Tibial nerve (tissue), 4 donors: ENCODE measurements at places on chromosomes 7 and 10. TPM values are rescaled to one million over a fixed set of nuclear protein-coding genes. Genes with fewer than 3 reads are reported as not detected.

WIPF3 gene
- 2.4 TPM for total RNA-seq

OR2A12 gene
- total RNA-seq, result not detected

ANKRD1 gene
- not detected for total RNA-seq

CNTNAP2 gene
- total RNA-seq, result not detected

CTTNBP2 gene
- 18.6 TPM for total RNA-seq

PRPF18 gene
- total RNA-seq, result 32.7 TPM

CXCL12 gene
- total RNA-seq, result 35.0 TPM

C10orf90 gene
- total RNA-seq, result not detected

PLCE1 gene
- total RNA-seq, result 16.5 TPM

WDFY4 gene
- total RNA-seq, result 5.0 TPM

CREB5 gene
- 16.8 TPM for total RNA-seq

EIF4EBP2 gene
- 87.9 TPM for total RNA-seq

KCND2 gene
- total RNA-seq, result not detected

ZSCAN21 gene
- total RNA-seq, result 18.0 TPM

DNA sequence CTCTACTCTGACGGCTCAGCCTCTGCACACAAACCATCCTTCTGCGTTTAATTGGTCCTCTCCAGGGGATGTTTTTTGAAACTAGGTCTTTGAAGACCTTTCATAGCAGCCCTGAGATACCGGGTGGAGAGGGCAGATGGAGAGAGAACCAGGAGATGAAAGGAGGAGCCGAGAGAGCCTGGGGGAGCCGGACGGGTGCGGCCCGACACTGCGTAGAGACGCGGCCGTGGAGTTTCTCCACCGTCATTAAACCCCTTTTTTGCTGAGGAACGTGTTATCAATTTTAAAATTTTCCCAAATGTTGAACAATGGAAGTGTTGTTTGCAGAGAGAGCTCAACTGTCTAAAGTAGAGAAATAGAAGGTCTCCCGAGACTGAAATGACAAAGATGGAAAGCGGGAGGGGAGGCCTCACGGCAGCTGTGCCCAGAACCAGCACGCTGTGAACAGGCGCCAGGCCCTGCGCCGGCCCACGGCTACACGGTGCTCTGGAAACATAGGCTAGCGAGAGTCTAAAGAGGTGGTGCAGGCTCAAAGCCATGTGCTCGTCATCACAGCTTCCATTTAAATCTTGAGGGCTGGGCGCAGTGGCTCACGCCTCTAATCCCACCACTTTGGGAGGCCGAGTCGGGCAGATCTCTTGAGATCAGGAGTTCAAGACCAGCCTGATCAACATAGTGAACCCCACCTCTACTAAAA, 307.0 kb downstream of the PTPRN2 start:
- no peak for DNase-seq

GRCh38 chr10:102119417-102120141, 589 bp downstream of the LDB1 start:
- peak; percentile 85 for DNase-seq

GRCh38 chr10:70784016-70784415, 1.2 kb downstream of the TBATA start:
- DNase-seq, result no peak

DNA sequence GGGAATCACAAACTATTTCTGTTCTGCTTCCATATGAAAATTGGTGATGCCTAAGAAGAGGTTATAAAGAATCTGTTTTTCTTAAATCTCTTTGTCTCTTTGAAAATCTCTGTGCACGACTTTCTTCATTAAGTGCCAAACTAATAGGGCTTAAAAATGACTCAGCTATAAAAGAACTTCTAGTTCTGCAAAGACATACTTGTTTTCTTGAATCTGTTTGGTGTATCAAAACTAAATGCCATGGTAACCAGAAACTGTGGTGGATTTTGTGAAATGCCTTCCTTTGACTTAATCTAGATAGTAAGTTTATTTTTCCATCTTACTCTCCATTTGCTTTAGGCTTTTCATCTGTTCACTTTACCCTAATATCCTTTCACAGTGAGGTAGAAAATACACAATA, 417.8 kb downstream of the PARD3 start:
- no peak for DNase-seq

GRCh38 chr10:123007558-123008354, 839 bp downstream of the IKZF5 start:
- peak; percentile 41 for DNase-seq

GRCh38 chr10:27100813-27101347, 586 bp upstream of the ANKRD26 start:
- no peak for DNase-seq

DNA sequence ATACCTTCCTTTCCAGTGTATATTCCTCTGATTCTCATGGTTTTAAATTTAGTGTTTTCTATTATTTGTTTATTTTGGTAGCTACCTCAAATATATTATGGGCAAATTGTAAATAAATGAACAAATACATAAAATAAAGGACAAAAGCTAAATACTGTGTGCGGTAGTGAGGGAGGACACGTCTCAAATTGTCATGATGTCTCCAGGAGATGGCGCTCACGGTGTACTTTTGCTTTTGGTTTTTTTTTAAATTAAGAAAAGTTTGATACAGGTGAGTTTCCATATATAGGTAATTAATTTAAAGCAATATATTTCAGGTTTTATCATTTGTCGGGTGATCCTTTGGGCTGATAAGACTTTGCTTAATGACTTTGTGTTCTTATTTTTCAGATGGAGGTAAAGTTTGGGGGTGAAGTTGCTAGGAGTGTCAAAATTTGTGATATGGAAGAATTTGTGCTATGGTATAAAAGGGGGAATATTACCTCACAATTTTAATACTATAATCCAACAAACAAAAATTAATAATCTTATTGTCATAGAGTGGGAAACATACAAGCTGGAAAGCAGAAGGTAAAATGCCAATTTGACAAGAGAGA, 68.4 kb upstream of the TMEM229A start:
- no peak for DNase-seq

DNA sequence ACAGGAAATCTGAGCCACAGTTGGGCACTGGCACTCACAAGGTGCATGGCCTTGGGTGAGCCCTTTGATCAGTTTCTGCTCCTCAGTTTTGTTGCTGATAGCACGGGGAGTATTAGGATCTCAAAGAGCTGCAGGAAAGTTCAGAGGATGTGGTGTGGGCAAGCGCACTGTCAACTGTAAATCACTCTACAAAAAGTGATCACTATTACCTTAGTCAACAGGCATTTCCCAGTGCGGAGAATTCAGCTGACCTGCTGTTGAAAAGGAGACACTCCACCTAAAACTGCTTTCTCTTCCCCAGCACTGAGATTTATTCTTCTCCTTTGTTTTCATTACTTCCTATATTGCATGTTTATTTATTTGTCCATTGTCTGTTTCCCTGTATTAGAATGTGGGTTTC, 331.0 kb downstream of the PRPF18 start:
- no peak for DNase-seq

- DNase-seq, result no peak
Observed at GRCh38 chr10:121974019-121974534, 940 bp downstream of the NSMCE4A start.

GRCh38 chr10:35993591-35994515, 351.8 kb upstream of the FZD8 start:
- no peak for DNase-seq

GRCh38 chr10:19958787-19959186, 142.6 kb downstream of the PLXDC2 start:
- no peak for DNase-seq

GRCh38 chr7:28181416-28181815, 821 bp upstream of the JAZF1 start:
- no peak for DNase-seq

DNA sequence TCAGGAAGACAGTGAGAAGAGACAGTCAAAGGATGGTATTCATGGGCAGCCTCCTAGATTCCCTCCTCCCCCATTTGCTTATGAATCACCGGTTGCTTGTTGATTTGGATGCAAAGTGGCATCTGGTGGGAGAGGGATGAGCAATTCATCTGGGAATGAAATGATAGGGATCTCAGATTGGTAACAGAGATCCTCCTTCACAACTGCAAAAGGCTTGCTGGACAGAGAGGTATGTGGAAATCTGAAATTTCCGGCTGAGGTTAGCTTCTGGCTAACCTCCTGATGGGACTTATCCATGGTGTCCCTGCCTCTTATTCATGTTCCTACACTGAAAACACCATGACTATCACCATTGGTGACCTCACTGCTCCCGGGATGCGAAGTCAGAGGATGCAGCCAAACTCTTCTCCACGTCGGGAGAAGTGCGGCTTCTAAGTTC, 48.4 kb upstream of the PODXL start:
- DNase-seq, result no peak

GRCh38 chr7:2123360-2123759, 109.4 kb downstream of the MAD1L1 start:
- DNase-seq, result no peak

GRCh38 chr10:88077977-88078376, 214.6 kb downstream of the PTEN start:
- DNase-seq, result no peak

- DNase-seq, result no peak
Observed at GRCh38 chr7:3899559-3899991, 598.5 kb downstream of the SDK1 start.

GRCh38 chr7:68364886-68365625, 1233.2 kb upstream of the AUTS2 start:
- no peak for DNase-seq

- no peak for DNase-seq
Observed at GRCh38 chr10:23015021-23015707, 80.2 kb upstream of the MSRB2 start.

GRCh38 chr10:77041636-77042258, 595.9 kb downstream of the KCNMA1 start:
- no peak for DNase-seq

GRCh38 chr7:133411395-133411794, 158.5 kb downstream of the EXOC4 start:
- DNase-seq, result no peak

- no peak for DNase-seq
Observed at GRCh38 chr10:35035606-35036005, 54.5 kb downstream of the CUL2 start.

GRCh38 chr10:25725917-25726716, 207.9 kb upstream of the MYO3A start:
- DNase-seq, result peak; percentile 56

- no peak for DNase-seq
Observed at GRCh38 chr10:48802611-48803071, 118.0 kb downstream of the WDFY4 start.

GRCh38 chr10:79275431-79275851, 71.8 kb upstream of the PPIF start:
- DNase-seq, result peak; percentile 41

DNA sequence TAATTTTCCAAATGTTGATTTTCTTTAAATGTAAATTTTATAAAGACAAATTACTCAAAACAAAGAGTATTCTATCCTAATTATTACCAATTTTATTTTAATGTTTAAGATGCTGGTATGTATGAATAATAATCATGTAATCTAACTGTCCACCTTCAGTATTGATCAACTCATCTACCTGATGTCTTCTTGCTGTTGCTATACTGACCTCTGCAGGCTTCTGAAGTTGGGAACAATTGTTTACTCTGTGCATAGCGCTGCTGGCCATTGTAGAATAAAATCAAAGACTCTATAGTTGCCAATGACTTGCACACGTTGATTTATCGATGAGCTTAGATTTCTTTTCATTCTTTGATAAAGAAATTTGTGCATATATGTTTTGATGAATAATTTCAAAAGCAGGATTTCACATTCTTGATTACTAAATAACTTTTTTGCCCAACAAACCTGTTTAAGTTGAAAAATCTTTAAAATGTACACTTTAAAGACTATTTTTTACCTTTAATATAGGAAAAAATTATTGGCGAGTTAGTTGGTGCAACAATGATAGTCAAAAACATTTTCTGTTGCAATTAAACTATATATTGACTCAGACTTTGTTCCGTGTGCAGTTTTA, 282.3 kb downstream of the TFEC start:
- DNase-seq, result no peak

- no peak for DNase-seq
Observed at GRCh38 chr10:116866987-116867595, 17.8 kb downstream of the ENO4 start.

- DNase-seq, result no peak
Observed at GRCh38 chr7:112511451-112512202, 30.8 kb downstream of the LSMEM1 start.

GRCh38 chr7:68816491-68816890, 781.8 kb upstream of the AUTS2 start:
- DNase-seq, result no peak

GRCh38 chr10:4663162-4663992, 162.6 kb upstream of the AKR1E2 start:
- peak; percentile 46 for DNase-seq

DNA sequence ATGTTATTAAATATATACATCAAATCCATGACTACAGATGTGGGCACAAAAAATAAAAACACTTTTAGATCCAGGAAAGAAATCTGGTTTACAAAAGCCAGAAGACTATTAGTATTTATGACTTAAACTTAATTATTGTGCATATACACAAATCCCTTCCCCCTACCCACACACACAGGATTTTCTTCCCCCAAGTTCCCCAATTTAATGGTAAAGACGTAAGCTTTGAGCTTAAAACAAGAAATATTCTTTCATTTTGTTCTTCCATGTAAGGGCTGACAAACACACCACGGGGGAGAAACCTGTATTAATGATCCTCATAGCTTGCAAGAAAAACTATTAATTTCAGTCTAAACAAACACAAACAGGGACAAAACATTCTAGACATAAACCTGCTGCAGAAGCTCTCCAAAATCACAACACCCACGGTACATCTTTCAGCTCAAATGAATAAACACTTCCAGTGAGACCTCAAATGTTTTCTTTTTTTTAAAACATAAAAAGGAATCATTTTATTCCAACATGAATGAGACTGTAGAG, 28.5 kb downstream of the OSBPL3 start:
- no peak for DNase-seq

DNA sequence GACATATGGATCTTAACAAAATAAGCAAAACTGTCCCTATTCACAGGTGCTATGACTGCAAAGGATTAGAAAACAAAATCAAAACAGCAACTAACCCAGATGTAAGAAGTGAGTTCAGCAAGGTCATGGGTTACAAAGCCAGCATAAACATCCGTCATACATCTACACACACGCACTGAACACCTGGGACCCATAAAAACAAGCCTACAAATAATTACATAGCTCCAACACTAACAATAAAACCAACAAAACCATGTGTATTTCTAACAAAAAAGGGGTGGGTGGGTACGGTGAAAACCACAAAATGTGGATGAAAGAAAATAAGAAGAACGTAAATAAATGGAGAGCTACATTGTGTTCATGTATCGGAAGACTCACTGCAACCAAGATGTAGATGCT, 256.8 kb downstream of the ELFN1 start:
- no peak for DNase-seq
